CD4-positive, CD25-positive, alpha-beta regulatory T cell (primary cell): ENCODE measurements at places on chromosomes 13 and 19. TPM values are rescaled to one million over a fixed set of nuclear protein-coding genes. Genes with fewer than 3 reads are reported as not detected.

Gene LAMP1
- total RNA-seq, result 86.9 TPM

Gene MAP1S
- total RNA-seq, result 47.6 TPM

Gene SIGLEC8
- not detected for total RNA-seq

Gene STK11
- 71.4 TPM for total RNA-seq

DNA sequence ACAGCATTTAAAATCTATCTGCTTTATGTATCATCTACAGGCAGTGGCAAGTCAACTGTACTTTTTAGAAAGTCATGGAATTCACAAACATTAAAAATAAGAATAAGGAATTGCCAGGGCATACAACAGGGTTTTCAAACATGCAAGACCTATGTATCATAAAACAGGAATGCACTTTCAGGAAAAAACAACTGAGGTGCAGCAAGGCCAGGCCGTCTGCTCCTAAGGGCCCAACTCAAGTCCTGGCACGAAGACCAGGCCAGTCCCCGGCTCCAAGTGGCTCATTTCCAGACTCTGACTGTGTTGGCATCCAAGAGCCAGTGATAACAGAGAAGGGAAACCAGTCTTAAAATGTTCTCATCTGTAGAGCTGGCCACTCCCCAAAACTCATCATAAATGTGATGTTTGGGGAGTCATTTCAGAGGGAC lies 7.1 kb downstream of the RFX2 start:
- no peaks in the 10 kb centered on the region for H3K36me3 ChIP-seq
- no peak overlapping the region for H3K27ac ChIP-seq
- H3K4me1 ChIP-seq, result peaks cover 10% of the 10 kb centered on the region
- DNase-seq, result no peak
- peaks cover 3% of the 10 kb centered on the region for H3K27me3 ChIP-seq

DNA sequence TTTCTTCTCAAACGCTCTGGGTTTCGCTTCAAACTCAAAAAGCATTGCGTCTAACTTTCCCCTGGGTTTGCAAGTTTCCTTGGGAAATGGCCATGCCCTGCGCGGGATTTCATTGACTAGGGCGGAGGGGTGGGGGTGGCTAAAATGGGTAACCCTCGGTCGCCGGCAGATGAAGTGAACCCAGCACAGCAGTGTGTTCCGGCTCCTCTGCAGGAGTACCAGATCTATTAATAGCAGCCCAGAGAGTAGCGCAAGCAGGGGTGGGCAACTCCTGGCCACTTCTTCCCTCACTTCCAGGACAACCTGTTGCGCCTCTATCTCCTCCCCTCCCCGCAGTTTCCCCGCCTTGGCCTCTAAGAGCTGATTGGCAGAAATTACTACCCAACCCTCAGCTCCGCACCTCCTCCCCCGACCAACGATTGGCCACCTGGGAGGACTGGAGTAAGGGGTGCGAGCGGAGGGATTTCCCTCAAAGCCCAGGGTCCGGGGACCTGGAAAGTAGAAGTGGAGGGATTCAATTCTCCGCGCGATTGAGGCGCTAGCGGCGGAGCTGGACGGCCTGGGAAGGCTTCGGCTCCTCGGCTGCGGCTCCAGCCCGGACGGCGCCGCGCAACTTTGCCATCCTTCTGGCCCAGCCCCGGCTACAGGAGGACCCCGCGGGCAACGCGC lies at the start of gene FREM2:
Gene FREM2, plus strand, starts transcription at position 501 of the 669 bp plus-strand sequence. CDS start 268 bp downstream, outside the sequence.
- peaks cover 3% of the 10 kb centered on the region for H3K27me3 ChIP-seq
- H3K36me3 ChIP-seq, result no peaks in the 10 kb centered on the region
- H3K4me3 ChIP-seq, result no peak within 1 kb of the TSS
- H3K4me1 ChIP-seq, result no peaks in the 10 kb centered on the region
- no peak for DNase-seq

- no peak for DNase-seq
- no peak overlapping the region for H3K4me3 ChIP-seq
- H3K27me3 ChIP-seq, result no peaks in the 10 kb centered on the region
- H3K36me3 ChIP-seq, result no peaks in the 10 kb centered on the region
Observed at GRCh38 chr13:78497702-78498355, 105.5 kb downstream of the POU4F1 start.

GRCh38 chr19:38650172-38650775 lies 2.8 kb downstream of the ACTN4 start:
- peak overlapping the region; percentile 97 for H3K4me3 ChIP-seq
- H3K27me3 ChIP-seq, result no peaks in the 10 kb centered on the region
- H3K4me1 ChIP-seq, result peaks cover 71% of the 10 kb centered on the region
- H3K36me3 ChIP-seq, result peaks cover 6% of the 10 kb centered on the region
- peak overlapping the region; percentile 43 for H3K27ac ChIP-seq
- no peak for DNase-seq

GRCh38 chr13:74682746-74683145 lies 548.5 kb upstream of the KLF12 start:
- H3K4me3 ChIP-seq, result no peak overlapping the region
- no peaks in the 10 kb centered on the region for H3K4me1 ChIP-seq
- no peak overlapping the region for H3K27ac ChIP-seq
- H3K27me3 ChIP-seq, result no peaks in the 10 kb centered on the region
- no peaks in the 10 kb centered on the region for H3K36me3 ChIP-seq
- no peak for DNase-seq

DNA sequence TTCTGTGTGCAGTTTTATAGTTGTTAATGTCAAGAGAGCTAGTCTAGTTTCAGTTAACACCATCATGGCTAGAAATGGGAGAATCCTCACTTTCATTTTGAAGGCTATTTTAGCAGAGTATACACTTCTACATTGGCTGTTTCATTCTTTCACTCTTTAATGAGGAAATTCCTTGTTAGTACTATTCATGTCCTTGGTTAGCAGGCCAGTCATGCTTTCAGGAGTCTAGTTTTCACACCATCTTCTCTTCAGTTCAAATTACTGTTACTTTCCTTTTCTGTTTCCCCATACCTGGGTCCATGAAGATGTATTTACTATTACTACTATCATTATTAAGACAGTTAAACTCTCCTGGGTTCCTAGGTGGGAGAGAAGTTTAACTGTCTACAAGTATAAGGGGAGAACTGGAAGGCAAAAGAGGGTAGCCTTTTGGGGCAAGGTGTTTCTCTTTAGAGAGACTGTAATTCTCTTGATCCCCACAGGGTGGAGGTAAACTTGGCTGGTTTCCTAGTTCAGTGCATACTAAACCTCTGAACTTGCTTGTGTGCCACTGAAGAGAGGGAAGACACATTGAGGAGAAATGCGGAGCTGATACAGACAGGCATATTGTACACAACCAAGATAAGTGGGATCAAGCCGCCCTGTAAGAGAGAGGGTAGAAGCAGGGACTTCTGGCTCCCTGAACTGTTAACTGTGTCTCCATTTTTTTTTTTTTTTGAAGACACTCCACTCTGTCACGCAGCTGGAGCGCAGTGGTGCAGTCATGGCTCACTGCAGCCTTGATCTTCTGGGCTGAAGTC lies 41.3 kb upstream of the IGFL4 start:
- H3K27ac ChIP-seq, result no peak overlapping the region

- H3K27me3 ChIP-seq, result no peaks in the 10 kb centered on the region
- H3K27ac ChIP-seq, result peak overlapping the region; percentile 63
- peak overlapping the region; percentile 80 for H3K4me3 ChIP-seq
Observed at GRCh38 chr19:43524922-43525835, 1.8 kb downstream of the ETHE1 start.

DNA sequence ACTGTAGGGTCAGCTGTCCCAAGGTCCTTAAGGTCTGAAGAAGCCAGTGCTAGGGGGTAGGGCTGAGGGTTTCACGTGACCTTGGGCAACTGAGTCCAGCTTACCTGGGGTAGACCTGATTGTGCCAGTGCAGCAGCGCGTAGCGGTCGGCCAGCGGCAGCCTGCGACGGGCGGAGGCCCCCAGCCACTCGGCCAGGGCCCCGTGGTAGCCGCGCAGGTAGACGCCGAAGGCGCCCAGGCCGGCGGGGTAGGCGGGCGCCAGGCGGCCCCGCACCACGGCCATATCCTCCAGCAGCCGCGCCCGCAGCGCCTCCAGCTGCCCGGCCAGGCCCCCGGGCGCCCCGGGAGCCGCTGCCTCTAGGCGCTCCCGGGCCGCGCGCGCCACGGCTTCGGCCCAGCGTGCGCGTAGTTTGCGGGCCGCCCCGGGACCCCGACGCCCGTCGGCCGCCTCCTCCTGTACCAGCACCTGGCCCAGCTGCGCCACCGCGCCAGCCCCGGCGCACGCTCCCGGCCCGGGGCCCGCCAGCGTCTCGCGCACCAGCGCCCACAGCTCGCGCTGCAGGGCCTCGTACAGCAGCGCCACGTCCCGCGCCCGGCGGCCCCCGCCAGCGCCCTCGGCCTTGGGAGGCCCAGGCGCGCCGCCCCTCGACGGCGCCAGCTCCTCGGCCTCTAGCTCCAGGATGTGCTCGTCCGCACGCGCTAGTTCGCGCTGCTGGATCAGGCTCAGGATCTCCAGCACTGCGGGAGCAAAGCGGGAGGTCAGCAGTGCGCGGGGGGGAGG lies 10.9 kb downstream of the EXOC3L2 start:
- H3K27ac ChIP-seq, result no peak overlapping the region
- no peak for DNase-seq
- H3K27me3 ChIP-seq, result no peaks in the 10 kb centered on the region
- no peaks in the 10 kb centered on the region for H3K36me3 ChIP-seq
- H3K4me3 ChIP-seq, result no peak overlapping the region
